ENCODE measurements at places on chromosomes 2 and 18.
A peak's percentile ranks its signal among the peaks of the same experiment; 100 is the strongest.

GRCh38 chr2:237557633-237558015 is 8.8 kb upstream of the PRLH start:
- no peak for DNase-seq

- no peak for DNase-seq
Observed at GRCh38 chr2:46914578-46915230, 902 bp downstream of the MCFD2 start.

- no peak for DNase-seq
Observed at GRCh38 chr18:54946149-54946581, 13.1 kb downstream of the CCDC68 start.

DNA sequence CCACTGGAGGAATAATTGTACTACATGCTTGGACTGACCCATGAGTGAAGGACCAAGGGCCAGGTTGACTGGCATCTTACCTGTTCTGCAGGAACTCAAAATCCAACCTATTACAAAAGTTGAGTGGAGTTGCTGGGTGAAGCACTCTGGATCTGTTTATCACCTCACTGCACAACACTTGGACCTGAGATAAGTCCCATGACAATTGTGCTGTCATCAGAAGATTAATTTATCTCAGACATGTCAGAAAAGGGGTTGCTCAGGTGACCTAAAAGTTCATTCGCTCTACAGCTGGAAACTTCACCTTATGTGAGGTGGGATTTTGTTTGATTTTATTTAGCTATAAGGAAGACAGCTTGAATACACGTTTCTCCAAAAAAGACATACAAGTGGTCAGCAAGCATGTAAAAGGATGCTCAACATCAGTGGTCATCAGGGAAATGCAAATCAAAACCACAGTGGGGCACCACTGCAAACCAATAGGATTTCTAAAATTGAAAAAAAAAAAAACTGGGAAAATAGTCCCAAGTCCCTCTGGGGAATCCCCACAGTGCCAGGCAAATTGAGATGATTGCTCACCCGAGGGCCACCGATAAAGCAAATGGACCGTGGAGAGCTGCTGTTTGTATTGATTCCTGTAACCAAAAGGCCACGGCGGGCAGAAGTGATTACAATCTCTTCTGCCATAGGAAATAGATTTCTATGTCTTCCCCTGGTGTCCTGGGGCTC is 65.8 kb upstream of the SLC35F5 start:
- DNase-seq, result no peak

GRCh38 chr18:3472681-3473544 is 22.9 kb downstream of the TGIF1 start:
- DNase-seq, result no peak

- no peak for DNase-seq
Observed at GRCh38 chr18:50992351-50992762, 24.5 kb downstream of the ELAC1 start.

- DNase-seq, result no peak
Observed at GRCh38 chr2:67627456-67628207, 230.5 kb downstream of the ETAA1 start.

- DNase-seq, result no peak
Observed at GRCh38 chr2:172943539-172943938, 132.1 kb upstream of the MAP3K20 start.

DNA sequence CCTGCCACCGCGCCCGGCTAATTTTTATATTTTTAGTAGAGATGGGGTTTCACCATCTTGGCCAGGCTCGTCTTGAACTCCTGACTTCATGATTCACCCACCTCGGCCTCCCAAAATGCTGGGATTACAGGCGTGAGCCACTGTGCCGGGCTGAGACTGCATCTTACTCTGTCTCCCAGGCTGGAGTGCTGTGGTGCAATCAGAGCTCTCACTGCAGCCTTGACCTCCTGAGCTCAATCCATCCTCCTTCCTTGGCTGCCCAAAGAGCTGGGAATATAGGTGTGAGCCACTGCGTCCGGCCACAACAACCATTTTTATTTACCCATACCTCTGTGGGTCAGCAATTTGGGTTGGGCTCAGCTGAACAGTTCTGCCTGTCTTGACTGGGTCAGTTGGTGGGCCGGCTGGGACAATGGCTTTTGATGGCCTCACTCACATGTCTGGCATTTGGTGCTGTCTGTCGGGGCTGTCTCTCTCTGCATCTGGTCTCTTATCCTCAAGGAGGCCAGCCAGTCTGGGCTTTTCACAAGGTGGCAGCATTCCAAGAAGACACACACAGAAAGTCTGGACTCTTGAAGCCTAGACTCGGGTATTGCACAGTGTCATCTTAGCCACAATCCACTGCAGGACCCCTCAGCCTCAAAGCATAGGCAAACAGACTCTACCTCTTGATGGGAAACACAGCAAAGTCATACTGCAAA is 116.8 kb upstream of the GATA6 start:
- no peak for DNase-seq

DNA sequence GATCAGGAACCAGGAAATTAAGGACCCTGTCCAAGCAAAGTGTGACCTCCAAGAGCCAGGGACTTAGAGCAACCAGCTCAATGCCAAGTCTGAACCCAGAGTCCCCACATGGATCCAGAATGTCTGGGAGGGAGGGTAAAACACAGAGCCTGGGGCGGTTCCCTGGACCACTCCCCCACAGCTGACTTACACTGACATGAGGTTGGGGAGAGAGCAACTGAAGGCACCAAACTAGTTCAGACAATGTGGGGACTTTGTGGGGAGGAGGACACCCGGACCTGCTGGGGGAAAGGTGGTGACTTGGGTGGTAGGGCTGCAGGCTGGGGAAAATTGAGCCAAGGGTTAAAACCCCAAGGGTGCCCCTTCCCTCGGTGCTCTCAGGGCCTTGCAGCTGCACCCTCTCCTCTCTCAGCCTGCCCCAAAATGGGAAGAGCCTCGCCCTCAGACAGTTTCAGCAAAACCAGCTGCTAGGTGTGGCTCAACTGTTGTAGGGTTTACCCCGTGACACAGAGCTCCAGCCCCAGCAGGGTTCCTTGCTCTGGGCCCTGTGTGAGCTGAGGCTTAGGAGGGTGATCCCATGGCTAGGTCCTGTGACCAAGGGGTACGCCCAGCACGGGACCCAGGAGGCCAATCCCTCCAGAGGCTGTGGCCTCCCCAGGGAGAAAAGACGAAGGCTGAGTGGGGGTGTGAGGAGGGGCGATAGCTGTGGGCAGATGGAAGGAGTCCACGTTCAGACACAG is 28.6 kb downstream of the MARCO start:
- no peak for DNase-seq

DNA sequence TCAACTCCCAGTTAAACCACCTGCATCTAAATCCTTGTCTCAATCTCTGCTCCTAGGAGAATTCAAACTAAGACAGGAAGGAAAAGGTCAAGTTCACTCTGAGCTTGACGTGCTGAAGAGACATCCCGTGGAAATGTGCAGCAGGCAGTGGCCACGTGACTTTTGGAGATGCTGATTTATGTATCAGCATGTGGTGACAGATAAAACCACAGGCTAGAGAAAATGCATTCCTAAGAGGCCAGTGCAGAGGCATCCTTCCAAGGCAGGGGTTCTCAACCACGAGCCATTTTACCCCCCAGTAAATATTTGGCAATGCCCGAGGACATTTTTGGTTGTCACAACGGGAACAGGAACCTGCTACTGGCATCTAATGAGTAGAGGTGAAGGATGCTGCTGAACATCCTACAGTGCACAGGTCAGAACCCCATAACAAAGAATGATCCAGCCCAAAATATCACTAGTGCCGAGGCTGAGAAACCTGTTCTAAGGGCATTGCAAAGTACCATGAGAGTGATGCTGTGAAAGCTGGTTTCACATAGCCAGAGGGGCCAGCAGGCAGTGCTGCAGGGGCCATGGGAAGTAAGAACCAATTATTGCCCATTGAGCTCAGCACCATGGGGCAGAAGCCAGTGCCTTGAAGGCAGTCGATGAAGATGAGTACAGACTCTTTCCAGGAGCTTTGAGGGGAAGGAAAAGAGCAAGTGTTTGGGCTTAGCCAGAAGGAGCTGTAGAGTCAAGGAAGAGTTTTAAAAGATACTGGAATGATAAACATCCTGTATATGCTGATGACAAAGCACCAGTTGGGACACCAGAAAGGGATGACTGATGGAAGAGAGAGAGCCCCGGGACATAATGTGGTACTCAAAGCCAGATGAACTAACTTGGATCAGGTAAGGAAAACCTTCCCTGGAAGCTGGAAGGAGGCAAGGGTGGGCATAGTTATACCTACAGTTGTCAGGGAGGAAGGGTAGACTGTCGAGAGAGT is 174.6 kb downstream of the HAUS1 start:
- DNase-seq, result no peak

GRCh38 chr2:69459936-69460335 is 22.7 kb upstream of the NFU1 start:
- DNase-seq, result no peak

DNA sequence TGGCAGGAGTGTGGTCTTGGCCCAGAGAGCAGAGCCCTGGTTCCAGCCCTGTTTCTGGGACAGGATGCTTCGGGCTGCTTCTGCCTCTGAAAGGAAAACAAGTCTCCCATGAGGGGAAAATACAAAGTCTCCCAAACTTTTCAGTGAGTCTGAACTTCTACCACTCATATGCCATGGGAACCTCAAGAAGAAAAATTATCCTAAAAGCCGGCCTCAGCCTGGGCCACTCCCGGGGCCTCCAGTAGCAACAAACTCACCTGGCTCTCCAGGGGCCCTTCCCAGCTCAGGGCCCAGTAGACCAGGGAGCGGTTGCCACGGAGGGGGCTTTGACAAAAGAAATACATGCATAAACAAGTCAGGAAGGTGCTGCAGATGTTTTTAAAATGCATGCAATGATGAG is 289.2 kb upstream of the HDAC4 start:
- no peak for DNase-seq

GRCh38 chr2:240746671-240747070 is 55.0 kb downstream of the AQP12A start:
- no peak for DNase-seq

- no peak for DNase-seq
Observed at GRCh38 chr2:231378026-231378722, 17.3 kb upstream of the B3GNT7 start.

DNA sequence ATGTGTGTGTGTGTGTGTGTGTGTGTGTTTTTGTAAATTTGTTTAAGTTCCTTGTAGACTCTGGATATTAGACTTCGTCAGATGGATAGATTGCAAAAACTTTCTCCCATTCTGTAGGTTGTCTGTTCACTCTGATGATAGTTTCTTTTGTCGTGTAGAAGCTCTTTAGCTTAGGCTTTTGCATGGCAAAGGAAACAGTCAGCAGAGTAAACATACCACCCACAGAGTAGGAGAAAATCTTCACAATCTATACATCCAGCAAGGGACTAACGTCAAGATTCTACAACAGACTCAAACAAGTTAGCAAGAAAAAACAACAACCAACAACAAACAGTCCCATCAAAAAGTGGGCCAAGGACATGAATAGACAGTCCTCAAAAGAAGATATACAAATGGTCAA is 336.7 kb upstream of the ATP5MC3 start:
- DNase-seq, result no peak

GRCh38 chr18:8800445-8800844 is 95.1 kb downstream of the MTCL1 start:
- DNase-seq, result no peak

- peak; percentile 83 for DNase-seq
Observed at GRCh38 chr2:1972422-1972821, 228.1 kb upstream of the PXDN start.

DNA sequence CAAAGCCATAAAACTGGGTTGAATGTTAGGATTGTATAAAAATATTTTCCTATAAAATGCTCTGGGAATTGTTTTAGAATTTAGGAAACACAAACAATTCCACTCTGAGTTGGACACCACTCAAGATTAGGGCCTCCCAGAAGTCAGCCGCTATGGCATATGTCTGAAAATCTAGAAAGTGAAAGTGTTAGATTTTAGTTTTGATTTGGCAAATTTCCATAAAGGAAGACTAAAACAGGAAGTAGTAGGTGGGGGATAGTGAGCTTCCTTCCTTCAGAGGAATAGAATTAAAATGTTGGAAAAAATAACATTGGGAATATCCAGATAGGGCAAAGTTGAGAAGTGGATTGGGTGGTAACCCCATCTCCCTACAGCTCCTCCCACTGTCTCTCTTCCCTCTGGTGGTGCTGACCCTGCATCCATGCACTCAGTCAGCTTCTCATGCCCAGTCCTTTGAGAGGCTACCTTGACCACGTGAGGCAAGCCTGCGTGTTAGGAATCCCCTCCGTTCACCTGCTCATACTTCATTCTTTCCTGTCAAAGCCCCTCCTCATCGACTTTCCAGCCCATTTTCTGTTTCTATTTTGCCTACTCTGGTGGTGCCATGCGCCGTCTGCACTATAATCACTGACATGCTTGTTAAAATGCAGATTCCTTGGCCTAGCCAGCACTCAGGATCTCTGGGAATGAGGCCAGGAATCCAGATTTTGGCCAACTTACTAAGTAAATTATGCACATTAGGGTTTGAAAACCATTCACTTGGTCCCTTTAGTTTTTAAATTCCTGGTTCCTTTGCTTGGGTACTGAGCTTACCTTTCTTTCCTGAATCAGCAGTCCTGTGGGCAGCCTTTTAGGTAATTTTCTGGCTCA is 83.5 kb downstream of the POLE4 start:
- no peak for DNase-seq

GRCh38 chr18:48790226-48790863 is 160.4 kb downstream of the SMAD7 start:
- no peak for DNase-seq

GRCh38 chr2:200661477-200661876 is 75.7 kb downstream of the AOX1 start:
- DNase-seq, result no peak

GRCh38 chr2:127100251-127101047 is 6.5 kb downstream of the BIN1 start:
- no peak for DNase-seq

GRCh38 chr2:28119631-28120030 is 229.1 kb downstream of the BABAM2 start:
- no peak for DNase-seq

- DNase-seq, result no peak
Observed at GRCh38 chr18:12567849-12568248, 90.1 kb downstream of the SPIRE1 start.

DNA sequence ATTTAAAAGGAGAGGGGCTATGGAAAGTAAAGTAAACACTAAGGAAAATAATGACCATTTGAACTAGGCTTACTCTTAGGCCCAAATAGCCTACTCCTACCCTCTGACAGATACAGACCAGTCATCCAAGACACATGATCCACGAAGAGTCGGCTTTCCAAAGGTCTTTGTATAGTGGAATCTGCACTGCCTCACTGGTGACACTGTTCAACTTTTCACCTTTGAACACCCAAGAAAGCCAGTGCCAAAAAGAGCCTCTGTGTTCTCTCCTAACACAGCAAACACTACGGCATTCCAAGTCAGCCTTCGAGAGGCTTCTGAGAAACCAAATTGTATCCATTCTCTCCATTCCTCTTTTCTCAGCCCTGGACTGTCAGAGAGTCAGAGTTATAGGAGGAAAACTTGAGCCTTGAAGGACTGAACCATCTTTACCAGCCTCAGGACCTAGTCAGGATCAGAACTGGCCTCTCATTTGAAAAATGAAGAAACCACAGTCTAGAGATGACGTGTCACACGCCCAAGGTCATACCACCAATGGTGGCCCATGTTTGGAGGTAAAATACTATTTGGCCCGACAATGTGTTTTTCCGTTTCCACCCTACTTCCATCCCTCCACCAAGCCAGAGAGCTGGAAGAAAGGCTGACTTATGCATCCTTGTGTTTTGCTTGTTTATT is 267.4 kb upstream of the ACVR2A start:
- no peak for DNase-seq

- DNase-seq, result peak; percentile 44
Observed at GRCh38 chr2:240351088-240351741, 84.2 kb upstream of the GPC1 start.

GRCh38 chr2:135797497-135798274 is 39.3 kb downstream of the LCT start:
- peak; percentile 69 for DNase-seq

GRCh38 chr2:75288760-75289159 is 89.4 kb upstream of the TACR1 start:
- no peak for DNase-seq

GRCh38 chr2:16658076-16658739 is 7.4 kb downstream of the CYRIA start:
- DNase-seq, result no peak

All from BE2C (cell line).